ENCODE measurements at places on chromosomes 4 and X.

GRCh38 chrX:54564936-54565335 lies 34.9 kb downstream of the GNL3L start:
- no peak for DNase-seq

- DNase-seq = peak; percentile 64
Measured at GRCh38 chrX:153460826-153461225, 9.6 kb downstream of the HAUS7 start.

DNA sequence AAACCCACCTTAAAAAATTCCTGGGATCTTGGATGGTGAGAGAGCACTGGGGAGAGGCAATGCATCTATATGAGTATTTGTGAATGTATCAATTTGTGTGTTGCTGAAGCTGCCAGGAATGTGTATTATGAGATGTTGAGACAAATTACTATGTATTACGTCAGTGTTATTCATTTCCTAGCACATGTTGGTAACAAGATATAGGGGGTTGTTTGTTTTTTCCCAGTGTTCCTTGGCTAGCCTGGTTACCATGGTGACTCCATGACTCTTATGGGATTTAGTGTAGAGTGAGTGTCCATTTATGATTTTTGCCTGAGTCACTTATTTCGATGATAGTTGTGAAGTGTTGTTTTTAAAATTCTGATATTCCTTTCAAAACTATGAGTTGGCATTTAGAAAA lies 65.6 kb downstream of the RAB40A start:
- DNase-seq = no peak

DNA sequence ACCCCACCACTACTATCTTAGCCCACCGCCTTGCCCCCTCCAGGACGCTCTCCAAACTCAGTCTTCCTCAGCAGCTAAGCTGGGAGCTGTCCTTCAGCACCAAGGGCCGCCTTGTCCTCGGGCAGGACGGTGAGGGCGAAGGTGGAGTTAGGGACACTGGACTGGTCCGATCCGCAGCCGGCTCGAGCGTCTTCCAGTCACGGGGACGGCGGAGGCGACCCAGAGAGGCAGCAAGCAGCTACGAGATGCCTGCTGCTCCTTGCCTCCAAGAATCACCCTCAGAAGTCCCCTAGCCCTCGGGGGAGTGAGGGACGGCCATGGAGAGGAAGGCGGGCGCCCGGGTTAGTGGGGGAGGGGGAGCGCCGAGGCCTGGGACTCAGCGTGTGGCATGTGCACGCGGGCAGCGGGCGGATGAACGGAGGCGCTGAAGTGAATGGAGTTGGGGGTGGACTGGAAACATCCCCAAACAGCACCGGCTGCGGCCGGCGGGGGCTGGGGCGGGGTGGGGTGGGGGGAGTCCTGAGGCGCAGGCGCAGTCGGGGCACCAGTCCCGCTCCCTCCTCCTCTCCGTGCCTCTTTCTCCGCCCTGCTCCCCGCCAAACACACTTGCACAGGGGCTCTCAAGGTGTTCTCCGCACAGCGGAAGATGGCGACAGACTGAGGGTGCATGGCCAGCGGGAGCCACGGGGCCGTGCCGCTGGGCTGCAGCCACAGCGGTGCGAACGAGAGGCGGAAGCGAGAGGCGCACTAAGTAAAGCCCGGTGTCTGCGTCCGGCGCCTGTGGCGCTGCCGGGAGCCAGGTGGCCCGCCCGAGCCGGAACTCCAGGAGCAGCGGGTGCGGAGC lies at the start of gene NALF2:
TSS of gene NALF2 (plus strand) at position 545 of the 844 bp plus-strand sequence. CDS start 957 bp downstream, outside the sequence.
- DNase-seq = peak; percentile 71

DNA sequence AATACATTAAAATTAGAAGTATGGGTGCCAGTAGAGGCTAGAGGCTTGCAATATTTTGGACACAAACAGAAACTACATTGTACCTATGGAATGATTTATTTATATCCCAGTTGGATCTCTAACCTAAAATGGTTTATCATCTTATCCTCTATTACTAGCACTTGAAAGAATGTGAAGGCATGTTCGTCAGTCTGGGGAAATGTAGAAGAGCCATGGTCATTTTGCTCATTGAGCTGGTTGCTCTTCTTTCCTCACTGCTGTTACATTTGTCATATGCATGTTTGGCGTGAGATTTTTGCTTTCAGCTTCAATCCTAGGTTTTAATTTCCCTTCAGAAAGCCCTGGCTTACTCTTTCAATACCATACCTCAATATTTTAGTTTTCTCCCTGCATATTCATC lies 82.4 kb upstream of the MYOZ2 start:
- DNase-seq = no peak

All from psoas muscle (tissue), 8 donors.